CD4-positive, alpha-beta T cell treated with Interleukin-17A for 1 hour (primary cell): ENCODE measurements at places on chromosomes 16 and 17.

DNA sequence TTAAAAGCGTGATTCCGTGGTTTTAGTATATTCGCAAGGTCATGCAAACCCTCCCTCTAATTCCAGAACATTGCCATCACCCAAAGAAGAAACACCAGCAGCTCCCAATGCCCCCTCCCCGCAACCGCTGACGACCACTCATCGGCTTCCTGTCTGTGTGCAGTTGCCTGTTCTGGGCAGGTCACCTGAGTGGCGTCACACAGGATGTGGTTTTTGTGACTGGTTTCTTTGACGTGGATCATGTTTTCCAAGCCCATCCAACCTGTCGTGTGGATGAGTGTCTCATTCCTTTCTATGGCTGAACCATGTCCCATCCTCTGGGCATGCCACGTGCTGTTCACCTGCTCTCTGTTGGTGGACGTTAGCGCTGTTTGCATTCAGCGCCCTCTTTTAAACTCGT, 8.2 kb upstream of the ATP2C2 start:
- peak; percentile 16 for DNase-seq

GRCh38 chr16:12626411-12626810, 177.3 kb downstream of the CPPED1 start:
- no peak for DNase-seq

- DNase-seq = no peak
Measured at GRCh38 chr16:23408823-23409298, 44.1 kb downstream of the COG7 start.

- DNase-seq = no peak
Measured at GRCh38 chr17:80246266-80246681, 14.4 kb upstream of the RNF213 start.

DNA sequence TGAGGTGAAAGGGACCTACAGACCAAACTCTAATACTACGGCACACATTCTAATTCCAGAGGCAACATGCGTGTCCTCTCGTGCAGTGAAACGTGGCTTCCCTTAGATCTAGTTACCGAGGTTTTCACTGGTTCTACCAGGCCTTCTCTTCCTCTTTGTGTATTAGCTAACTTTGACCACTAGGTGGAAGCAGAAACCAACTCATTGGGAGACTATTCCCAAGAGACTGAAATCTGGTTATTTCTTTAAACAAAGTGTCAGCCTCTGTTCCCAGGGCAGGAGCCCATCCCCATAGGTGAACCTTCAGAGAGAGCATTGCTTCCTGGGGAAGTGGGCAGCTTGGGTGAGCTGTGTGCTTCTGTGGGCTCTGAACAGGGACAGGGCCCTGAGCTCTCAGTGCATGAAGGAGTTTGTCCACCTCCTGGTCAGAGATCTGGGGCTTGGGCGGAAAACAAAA, 19.7 kb upstream of the RCVRN start:
- DNase-seq = peak; percentile 56

DNA sequence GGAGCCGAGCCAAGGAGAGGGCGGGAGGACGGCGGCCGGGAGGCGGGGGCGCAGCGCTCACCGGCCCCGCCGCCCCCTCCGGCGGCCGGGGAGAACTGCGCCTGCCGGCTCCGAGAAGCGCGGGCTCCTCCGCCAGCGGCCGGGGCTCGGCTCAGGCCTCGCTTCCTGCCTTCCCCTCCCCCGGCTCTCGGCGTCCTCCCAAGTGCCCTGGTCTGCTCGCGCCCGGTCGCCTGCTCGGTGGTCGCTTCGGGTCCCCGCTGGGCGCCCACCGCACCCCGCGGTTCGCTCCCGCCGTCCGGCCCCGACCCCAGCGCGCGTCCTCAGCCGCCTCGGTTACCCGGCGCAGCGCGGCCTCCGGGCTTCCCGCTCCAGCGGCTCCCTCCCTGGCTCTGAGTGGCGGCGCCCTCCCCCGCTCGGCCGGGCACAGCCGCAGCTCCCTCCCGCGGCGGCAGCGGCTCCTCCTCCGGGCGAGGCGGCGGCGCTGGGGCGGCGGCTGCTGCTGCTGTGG, 313 bp downstream of the UBTF start:
- no peak for DNase-seq

DNA sequence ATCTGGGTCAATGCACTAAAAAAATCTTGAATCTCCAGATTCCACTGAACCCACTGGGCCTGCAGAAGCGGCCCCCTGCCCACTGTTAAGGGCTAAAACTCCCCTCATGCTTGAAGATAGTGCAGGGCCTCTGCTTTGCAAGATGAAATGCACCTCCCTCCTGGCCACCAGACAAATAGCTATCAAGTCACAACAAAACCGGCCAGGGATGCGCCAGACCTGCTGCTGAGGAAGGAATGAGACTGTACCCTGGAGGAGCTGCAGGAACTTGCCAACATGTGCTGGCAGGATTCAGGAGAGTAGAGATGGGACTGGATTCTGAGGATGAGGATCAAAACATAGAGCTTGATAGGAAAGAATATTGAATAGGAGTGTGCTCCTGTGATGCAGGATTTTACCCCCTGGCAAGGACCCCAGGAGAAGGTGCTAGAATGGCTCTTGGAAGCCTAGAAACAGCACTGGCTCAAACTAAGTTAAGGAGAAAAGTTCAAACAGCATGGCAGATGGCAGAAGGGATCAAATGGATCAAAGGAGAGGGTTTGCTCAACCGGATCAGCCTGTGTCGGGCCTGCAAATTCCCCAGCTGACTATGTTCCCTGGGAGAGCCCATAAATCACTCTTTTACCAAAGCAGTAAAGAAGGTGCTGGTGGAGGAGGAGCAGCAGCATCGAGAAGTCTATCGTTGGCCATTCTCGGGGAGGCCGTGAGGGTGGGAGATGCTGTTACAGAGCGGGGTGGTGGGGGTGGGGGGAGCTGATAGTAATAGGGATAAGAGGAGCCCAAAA, 27.2 kb upstream of the XYLT2 start:
- DNase-seq = no peak

- no peak for DNase-seq
Measured at GRCh38 chr16:72173997-72174396, 2.0 kb upstream of the PMFBP1 start.

- no peak for DNase-seq
Measured at GRCh38 chr17:17422641-17423040, 54.2 kb upstream of the MED9 start.

GRCh38 chr17:57257895-57258851, 1.9 kb downstream of the MSI2 start:
- no peak for DNase-seq

DNA sequence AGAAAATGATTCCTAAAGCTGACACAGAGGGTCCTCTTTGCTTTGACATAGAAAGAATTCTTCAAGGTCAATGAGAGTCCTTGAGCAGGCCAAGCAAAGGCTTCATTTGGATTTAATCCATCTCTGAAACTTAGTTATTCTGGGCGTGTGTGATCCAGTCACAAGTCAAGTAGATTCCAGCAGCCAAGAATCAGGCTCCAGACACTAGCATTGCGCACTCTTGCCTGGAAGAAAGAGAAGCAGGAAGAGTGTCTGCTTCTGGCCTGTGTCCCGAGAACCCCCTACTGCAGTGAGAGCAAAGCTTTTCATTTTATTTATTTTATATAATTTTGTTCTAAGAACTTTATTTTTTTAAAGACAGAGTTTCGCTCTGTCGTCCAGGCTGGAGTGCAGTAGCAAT, 88.2 kb upstream of the CACNG5 start:
- no peak for DNase-seq

DNA sequence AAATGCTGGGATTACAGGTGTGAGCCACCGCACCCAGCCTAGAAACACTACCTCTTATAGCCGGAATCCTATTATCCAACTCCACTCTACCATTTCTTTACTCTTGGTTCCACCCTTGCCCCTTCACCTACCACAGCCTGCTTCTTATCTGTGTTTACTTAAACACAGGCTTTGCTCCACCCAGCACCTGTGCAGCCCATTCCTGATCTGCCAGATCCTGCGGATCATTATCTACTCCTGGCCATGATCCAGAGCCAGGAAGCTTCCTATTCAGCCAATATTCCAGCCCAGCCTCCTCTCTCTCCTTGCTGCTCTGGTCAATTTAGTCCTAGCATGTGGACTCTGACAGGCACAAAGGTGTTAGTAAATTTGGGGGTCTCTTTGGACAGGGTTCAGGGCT, 98.8 kb upstream of the MED13 start:
- DNase-seq = no peak

DNA sequence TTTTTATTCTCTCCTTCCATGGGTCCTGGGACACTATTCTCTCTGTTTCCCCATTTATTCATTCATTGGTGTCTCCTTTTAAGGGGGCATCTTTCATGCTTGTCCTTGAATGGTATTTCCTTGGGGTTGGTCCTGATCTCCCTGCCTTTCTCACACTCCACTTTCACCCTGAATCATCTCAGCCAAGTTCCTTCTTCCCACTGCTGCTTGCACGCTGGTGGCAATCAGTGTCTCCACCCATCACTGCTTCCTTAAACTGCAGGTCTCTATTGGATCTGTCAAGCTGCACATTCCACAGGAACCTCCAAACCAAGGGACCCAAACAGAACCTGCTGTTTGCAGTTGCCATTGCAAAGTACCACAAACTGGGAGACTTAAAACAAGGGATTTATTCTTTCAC, 89.3 kb upstream of the SDK2 start:
- no peak for DNase-seq

- no peak for DNase-seq
Measured at GRCh38 chr16:85236818-85237150, 124.5 kb upstream of the CIBAR2 start.

DNA sequence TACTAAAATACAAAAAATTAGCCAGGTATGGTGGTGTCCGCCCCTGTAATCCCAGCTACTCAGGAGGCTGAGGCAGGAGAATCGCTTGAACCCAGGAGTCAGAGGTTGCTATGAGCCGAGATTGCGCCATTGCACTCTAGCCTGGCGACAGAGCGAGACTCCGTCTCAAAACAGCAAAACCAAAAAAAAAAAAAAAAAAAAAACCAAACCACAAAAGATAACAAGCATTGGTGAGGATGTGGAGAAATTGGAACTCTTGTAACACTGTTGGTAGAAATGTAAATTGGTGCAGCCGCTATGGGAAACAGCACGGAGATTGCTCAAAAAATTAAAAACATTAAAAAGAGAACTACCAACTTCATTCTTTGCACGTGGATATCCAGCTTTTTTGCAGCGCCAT, 119.4 kb downstream of the OR1D5 start:
- DNase-seq = peak; percentile 16

GRCh38 chr16:56847173-56847910, 17.7 kb upstream of the SLC12A3 start:
- DNase-seq = no peak

- peak; percentile 82 for DNase-seq
Measured at GRCh38 chr16:58336332-58337089, 41.7 kb upstream of the PRSS54 start.

DNA sequence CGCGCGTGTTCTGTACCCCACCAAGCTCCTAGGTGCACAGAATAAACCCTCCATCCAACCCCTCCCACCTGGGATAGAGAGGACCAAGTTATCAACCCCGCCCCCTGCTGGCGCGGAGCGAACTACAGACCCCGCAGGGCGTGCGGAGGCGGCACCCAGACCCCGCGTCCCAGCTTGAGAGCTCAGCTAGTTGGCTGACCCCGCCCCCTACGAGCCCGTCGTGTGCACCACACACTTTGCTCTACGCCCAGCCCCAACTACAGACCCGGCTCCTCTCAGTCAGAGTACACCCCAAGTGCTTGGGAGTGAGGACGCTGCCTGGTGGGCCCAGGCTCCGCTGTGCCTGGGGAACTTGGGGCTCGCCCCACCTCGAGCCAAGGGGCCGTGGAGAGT, 1.5 kb downstream of the GRIN2A start:
- no peak for DNase-seq

- DNase-seq = no peak
Measured at GRCh38 chr16:54060599-54061421, 225.8 kb downstream of the IRX3 start.

DNA sequence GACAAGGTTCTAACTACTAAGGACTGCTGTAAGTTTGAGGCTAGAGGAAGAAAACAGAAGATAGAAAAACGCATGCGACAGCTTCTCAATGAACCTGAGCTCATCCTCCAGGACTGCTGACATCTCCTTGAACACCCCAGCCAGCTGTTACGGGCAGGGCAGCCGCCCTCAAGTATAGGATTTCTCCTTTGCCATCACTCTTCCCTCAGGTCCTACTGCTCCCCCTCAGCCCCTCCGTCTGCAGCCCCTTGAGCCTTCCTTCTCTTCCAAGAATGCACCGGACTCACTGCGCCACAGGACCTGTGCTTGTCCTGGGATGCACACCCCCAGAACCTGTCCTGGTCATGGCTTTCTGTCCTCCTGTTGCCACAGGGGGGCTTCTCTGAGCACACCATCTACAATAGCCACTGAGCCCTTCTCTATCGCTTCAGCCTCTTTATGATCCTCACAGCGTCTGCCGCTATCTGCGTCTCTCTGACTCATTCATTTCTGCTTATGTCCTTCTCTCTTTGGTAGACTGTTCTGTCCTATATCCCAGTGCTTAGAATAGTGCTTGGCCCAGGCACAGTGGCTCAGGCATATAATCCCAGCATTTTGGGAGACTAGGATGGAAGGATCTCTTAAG, 15.7 kb upstream of the XYLT2 start:
- no peak for DNase-seq

DNA sequence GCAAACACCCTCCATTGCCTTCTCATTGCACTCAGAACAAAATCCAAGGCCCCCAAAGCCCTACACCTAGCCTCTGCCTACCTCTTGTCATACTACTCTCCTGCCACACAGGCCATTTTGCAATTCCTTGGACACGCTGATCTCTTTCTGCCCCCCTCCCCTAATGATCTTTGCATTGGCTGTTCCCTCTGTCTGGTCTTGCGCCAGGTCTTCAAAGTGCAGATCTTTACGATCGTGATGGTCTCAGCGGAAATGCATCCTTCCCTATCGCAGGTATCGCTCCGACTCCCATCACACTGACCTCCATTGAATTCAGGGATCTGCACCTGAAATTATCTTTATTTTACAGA, 777 bp upstream of the MOSMO start:
- DNase-seq = no peak

DNA sequence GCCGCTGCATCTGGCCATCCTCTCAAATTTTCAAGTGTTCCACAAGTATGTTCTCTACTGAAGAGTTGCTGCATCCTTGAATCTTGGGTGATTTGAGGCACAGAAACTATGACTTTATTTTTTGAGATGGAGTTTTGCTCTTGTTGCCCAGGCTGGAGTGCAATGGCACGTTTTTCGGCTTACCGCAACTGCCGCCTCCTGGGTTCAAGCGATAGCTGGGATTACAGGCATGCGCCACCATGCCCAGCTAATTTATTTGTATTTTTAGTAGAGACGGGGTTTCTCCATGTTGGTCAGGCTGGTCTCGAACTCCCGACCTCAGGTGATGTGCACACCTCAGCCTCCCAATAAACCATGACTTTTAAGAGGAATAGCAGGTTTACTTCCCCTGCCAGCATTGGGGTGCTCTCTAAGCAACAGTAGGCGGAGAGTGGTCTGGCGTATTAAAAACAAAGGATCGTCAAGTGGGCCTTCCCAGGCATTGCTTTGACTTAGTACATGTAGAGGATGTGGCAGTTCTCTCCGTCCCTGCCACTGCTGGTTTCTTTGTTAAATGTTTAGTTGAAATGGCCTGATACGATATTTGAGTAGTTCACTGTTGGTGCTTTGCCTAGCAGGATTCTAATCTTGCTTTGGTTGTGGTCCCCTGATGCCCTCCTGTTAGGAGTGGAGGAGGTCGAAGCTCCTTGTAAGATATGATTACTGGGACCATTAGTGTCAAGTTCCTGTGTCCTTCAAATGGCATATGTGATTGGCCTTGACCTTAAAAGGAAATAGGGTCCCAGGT, 9.5 kb downstream of the PYCARD start:
- DNase-seq = no peak
